ENCODE measurements at places on chromosomes 7 and 10.

DNA sequence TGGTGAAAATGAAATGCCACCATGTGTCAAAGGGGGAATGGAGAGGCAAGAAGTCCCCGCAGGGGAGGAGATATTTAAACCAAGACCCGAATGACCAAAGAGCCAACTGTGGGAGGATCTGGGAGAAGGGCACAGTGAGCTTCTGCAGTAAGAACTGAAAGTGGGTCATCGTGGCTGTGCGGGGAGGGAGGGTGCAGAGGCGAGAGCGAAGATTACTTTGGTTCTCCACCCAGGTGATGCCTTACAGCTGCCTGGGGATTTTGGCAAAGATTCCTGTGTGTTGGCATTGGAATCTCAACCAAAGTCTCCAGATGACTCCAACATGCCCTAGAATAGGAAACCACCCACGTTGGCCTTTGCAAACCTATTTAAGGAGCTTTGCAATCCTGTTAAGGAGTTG is 44.2 kb upstream of the ADAM12 start:
- DNase-seq: no peak

GRCh38 chr7:50552139-50552538 is 13.1 kb downstream of the DDC start:
- no peak for DNase-seq

DNA sequence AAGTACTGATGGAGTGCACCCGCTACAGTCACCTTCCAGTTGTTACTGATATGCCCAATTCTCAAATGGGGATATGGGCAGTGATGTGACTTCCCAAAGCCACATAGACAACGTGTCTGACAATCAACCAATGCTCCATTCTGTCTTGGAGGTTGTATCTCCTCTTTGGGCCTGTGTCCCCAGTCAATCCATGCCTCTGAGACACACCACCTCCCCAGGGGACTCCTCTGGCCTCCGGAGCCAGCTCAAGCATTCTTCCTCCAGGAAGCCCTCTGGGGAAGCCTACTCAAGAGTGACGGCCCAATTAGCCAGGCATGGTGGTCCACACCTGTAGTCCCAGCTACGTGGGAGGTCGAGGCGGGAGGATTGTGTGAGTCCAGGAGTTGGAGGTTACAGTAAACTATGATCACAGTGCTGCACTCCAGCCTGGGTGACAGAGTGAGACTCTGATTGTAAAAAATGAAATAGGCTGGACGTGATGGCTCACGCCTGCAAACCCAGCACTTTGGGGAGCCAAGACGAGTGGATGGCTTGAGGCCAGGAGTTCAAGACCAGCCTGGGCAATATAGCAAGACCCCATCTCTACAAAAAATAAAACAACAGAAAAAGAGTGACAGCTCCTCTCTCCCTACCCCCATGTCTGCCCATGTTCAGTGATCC is 99.5 kb upstream of the TNRC18 start:
- peak; percentile 85 for DNase-seq

GRCh38 chr7:69879989-69880388 is 281.7 kb downstream of the AUTS2 start:
- no peak for DNase-seq

GRCh38 chr10:116203661-116204060 is 69.3 kb downstream of the GFRA1 start:
- no peak for DNase-seq

GRCh38 chr10:28685717-28686116 is 8.4 kb downstream of the BAMBI start:
- no peak for DNase-seq

GRCh38 chr10:110947061-110947595 is 27.7 kb downstream of the SHOC2 start:
- DNase-seq: no peak

- DNase-seq: no peak
Observed at GRCh38 chr10:20240643-20241042, 424.4 kb downstream of the PLXDC2 start.

DNA sequence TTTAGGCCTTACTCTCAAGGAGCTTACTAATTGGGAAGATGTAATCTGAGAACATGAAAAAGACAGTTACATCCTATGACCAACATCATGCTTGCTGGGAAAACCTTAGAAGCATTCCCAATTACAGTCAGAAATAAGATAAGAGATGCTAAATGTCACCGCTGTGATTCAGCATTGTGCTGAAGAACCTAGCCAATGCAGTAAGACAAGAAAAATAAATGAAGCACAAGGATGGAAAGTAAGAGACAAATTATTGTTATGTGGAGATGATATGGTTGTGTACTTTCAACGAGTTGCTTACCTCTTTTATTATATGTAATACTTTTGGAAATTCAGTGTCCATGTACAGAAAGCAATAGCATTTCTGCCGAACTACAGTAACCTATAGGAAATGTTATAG is 104.8 kb downstream of the RBM20 start:
- no peak for DNase-seq

GRCh38 chr10:84452003-84452402 is 123.6 kb downstream of the CCSER2 start:
- no peak for DNase-seq

- DNase-seq: no peak
Observed at GRCh38 chr7:44106311-44107065, 2.3 kb downstream of the AEBP1 start.

GRCh38 chr7:43642897-43643630 is 60.2 kb downstream of the STK17A start:
- no peak for DNase-seq

DNA sequence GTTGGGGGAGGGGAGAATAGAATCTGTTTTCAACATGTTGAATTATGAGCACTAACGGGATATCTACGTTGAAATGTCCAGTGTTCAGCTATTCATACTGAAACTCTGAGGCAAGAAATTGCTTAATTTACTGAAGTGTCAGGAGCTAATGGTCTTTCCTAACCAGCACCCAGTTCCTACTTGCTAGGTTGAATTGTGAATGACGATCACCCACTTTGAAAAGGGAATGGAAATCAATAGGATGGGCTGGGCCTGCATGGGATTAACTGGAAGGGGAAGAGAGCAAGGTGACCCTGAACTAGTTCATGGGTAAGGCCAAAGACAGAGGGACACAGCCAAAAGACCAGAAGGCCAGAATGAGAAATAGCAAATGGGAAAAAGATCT is 51.3 kb downstream of the HIPK2 start:
- no peak for DNase-seq

DNA sequence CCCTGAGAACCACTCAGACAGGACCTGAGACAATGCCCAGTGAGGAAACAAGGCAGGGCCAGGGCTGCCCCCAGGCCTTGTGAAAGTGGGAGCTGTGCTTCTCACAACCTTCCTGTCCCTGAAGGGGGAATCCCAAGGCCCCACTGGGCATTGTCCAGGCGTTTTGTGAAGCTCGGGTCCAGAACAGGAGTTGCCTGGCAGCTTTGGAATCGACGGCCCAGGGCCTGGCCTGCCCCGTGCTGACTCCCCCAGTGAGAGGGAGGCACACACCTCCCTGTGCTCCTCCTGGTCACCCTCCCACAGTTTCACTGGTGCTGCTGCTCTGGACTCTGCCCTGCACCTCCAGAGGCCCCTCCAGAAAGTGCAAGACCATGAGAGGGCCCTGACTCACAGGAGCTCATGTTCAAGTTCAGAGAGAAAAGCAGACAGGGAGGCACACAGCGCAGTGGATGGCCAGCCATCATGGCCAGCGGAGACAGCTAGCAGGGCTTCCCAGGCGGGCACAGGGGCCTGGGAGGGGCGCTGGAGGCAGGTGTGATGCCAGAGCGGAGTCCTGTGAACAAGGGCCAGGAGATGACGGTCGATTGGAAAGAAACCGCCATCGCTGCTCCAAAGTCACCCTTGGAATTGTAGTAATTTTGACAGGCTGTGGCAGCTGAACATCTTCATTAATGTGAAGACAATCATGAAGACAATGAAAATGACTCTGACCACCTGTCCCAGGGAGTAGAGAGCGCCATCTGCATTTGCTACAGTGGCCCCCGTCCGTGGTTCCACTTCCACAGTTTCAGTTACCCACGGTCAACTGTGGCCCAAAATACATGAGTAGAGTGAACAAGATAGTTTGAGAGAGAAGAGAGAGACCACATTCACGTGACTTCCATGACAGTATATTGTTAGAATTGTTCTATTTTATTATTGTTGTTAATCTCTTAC is 103.7 kb downstream of the MKI67 start:
- DNase-seq: no peak

- DNase-seq: no peak
Observed at GRCh38 chr7:116698396-116698795, 26.4 kb downstream of the MET start.

DNA sequence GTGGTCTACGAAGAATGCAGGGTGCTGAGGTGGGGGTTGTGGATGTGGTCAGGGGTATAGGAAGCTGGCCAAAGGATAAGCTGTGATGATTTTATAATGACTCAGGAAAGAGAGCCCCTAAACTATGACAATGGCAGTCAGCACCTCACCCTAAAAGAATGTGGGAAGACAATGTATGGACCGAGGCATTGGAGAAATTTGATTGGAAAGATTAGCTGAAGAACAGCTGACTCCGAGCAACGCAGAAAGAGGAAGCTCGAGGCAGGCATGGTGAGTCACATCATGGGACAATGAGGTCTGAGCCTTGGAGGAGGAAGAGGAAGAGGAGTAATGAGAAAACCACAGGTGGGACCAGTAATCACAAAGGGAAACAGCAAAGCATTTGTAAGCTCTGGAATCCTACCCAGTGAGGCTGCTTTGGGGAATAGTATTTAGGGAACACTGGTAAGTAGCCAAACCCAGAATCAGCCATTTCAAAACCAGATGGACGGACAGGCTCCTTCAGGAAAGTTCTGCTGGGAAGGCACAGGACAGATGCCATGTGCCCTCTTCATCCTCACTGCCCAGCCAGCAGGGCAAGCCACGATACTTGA is 295.4 kb downstream of the PRPF18 start:
- DNase-seq: peak; percentile 75

- no peak for DNase-seq
Observed at GRCh38 chr10:132655735-132656134, 118.1 kb downstream of the INPP5A start.

DNA sequence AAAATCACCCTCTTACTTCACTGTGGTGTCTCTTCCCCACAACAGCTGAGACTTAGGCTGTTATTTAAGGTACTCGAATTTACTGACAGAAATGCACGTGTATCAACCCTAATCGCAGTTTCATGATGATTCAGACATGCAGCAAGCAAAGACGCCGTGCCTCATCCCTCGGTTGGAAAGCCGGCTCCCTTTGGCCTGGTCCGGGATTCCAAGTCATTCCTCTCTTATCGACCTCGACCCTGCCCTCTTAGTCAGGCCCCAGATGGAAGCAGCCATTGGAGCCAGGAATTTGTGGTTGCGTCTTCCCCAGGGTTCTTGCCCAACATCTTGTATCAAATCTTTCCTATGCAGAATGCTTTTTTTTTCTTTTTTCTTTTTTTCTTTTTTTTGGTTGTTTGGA is 229.5 kb downstream of the GATA3 start:
- DNase-seq: no peak

- no peak for DNase-seq
Observed at GRCh38 chr10:118173296-118173695, 126.6 kb upstream of the RAB11FIP2 start.

DNA sequence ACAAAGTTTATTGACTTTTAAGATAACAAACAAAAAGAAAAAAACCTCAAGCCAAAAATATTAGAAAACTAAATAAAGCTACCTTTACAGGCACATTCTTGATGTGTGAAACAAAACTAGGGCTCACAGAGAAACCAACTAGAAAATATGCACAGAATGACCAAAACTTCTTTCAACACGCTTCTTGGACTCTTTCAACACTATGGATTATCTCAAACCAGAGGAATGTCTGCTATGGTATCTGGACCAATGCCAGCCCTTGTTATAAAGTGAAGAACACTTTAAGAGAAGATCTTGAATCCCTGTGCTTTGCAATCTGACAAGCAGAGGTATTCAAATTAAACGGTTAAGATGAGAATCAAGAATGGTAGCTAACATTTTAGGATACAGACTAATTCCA is 76.6 kb downstream of the DNAJC1 start:
- no peak for DNase-seq

- no peak for DNase-seq
Observed at GRCh38 chr7:155188357-155188756, 109.3 kb upstream of the INSIG1 start.

DNA sequence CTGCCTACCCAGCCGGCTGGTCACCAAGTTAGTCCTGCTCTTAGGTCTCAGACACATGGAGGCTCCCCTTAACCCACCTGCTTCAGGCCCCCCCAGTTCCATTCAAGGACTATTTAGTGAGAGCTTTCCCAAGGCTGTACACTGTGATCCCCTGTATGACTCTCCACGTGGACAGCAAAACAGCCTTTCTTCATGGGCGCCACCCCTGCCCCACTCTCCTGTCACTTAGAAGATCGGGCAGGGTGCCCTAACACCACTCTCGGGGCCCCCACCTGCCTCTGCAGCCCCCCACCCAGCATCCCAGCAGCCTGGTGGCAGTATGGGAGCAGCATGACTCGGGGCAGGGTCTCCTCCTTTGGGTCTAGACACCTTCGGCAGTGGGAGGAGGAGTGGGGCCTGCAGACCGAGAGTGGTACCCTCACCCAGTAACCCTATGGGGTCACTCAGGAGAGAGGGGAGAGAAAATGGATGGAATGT is 116.6 kb downstream of the PTPN20 start:
- no peak for DNase-seq

DNA sequence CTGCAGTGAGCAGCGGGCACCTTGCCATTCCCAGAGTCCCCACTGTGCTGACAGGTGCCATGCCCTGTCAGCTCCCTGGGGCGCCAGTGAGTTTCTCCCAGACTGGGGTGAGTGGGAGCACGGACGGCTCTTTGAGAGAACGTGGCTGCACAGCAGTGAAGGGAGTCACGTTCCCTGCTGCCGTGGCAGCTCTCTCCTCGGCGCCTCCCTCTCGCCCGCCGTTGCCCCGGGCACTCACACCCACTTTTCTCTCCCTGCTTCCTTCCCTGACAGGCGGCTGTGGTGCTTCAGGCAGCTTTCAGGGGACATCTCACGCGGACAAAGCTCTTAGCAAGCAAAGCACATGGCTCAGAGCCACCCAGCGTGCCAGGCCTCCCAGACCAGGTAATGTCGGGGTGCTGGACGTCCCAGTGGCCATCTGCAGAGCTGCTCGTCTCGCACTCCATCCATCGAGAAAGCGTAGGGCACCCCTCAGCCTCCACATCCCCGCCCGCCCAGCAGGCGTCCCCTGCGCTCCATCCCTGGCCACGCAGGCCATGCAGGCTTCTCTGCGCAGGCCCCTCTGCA is 27.1 kb upstream of the TTYH3 start:
- no peak for DNase-seq

- peak; percentile 73 for DNase-seq
Observed at GRCh38 chr10:33193057-33193700, 141.3 kb downstream of the NRP1 start.

DNA sequence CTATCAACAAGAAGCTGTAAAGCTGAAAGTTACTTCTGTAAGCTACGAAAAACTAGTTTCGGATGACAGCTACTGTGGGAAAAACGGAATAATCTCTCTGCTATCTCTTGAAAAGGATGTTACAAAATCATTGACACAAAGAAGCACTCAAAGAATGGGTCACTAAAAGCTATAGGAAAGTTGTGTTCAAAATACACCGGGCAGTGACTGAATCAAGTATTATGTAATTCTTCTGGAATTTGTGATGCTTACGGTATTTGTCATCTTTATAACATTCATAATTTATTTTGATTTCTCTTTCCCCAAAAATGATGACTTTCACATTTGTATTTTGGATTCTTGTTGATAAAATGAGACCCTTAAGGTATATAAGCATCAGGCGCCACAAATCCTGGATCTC is 112.1 kb upstream of the KLF6 start:
- no peak for DNase-seq

GRCh38 chr10:50604049-50604640 is 19.6 kb downstream of the SGMS1 start:
- no peak for DNase-seq

GRCh38 chr7:156625580-156625979 is 15.0 kb upstream of the RNF32 start:
- DNase-seq: no peak

GRCh38 chr7:30478349-30479201 is at the start of gene NOD1:
Gene NOD1 (minus strand): TSS chr7:30478784. CDS start chr7:30456921, 21,863 bp downstream.
- DNase-seq: peak; percentile 84
